Esophagus muscularis mucosa (tissue), 4 donors: ENCODE measurements at places on chromosomes 16 and 17. TPM values are rescaled to one million over a fixed set of nuclear protein-coding genes. Genes with fewer than 3 reads are reported as not detected.

FA2H gene
- not detected for total RNA-seq

CSH1 gene
- total RNA-seq, result not detected

PLA2G15 gene
- total RNA-seq, result 17.9 TPM

SMIM5 gene
- 4.3 TPM for total RNA-seq

PRAC1 gene
- total RNA-seq, result not detected
